A549 treated with Hydrocortisone at 1 μM for 4 hours (cell line): ENCODE measurements at places on chromosomes 12 and 14. TPM values are rescaled to one million over a fixed set of nuclear protein-coding genes. Genes with fewer than 3 reads are reported as not detected.

The TGM1 gene
- 0.99 to 1.6 TPM (median 1.5 TPM) in 5 replicates for total RNA-seq

The NABP2 gene
- total RNA-seq, result 55.6 to 63.2 TPM (median 62.6 TPM) in 5 replicates

The CCDC38 gene
- total RNA-seq, result 0.07 to 0.30 TPM (median 0.14 TPM) in 5 replicates

The TAPBPL gene
- total RNA-seq, result 3.3 to 4.0 TPM (median 3.6 TPM) in 5 replicates

The SOAT2 gene
- 0.10 to 0.37 TPM (median 0.26 TPM) in 5 replicates for total RNA-seq
